ENCODE measurements at places on chromosomes 6 and 20. TPM values are rescaled to one million over a fixed set of nuclear protein-coding genes. Genes with fewer than 3 reads are reported as not detected.

DNA sequence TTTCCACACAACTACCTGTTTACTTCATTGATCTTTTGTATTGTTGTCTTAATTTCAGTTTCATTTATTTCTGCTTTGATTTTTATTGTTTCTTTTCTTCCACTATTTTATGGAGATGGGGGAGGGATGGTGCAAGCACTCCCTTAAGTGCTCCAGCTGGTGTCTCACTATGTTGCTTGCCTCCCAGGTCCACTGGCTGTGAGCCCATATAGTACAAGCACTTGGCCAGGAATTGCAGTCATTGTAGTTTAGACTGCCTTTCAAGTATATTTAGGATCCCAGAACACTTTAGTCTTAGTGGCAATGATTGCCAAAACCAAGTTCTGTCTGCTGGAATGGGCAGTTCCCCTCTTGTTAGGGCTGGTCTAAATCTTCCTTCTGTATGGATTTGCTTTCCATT lies 34.9 kb upstream of the MAN1A1 start:
- DNase-seq: no peak

DNA sequence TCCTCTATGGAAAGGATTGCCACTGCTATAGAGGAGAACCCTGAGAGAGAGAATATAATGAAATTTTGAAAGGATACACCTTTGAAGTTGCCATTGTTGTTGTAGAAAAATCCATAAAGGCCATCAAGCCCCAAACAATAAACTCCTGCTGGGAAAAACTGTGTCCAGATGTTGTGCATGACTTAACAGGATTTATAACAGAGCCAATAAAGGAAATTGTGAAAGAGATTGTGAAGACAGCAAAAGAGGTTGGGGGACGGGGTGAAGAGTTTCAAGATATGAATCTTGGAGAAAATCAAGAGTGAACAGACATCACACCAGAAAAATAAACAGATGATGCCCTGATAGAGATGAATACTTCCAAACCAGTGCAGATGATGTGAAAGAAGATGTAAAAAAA lies 396.4 kb downstream of the BCKDHB start:
- DNase-seq: no peak

The SMIM8 gene
- total RNA-seq: 12.6 TPM

GRCh38 chr20:46994341-46994740 lies 99.7 kb downstream of the EYA2 start:
- DNase-seq: no peak

The GPANK1 gene
- total RNA-seq: 19.9 TPM

DNA sequence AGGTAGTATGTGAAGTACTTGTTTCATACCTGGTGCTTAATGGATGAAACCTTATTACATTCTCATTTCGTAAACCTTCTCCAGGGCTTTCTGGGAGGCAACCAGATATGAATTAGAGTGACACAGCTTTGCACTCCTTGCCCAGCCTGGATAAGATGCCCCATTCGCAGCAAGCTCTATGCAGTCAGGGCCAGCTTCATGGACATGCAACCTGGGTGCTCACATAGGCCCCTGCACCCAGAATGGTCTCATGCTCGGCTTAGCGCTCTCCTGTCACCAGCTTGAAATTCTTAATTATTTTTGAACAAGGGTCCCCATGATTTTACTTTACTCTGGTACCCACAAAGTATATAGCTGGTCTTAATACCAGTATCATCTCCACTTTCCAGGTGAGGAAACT lies 11.3 kb upstream of the PTGIS start:
- DNase-seq: no peak

The CDS2 gene
- total RNA-seq: 42.8 TPM

The BPIFB1 gene
- not detected for total RNA-seq

DNA sequence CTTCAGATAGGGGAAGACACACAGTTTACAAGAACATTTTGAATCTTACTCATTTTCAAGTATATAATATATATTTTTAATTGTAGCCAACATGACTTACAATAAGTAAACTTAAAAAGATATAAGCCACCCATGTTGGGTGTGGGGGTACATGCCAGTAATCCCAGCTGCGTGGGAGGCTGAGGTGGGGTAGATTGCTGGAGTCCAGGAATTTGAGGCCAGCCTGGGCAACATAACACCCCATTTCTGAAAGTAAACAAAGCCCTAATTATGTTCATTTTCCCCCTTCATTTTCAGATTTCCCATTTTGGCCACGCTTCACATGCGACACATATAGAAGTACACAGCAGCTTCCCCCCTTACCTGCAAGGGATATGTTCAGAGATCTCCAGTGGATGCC lies 30.5 kb downstream of the SERPINB6 start:
- no peak for DNase-seq

The NMBR gene
- total RNA-seq: not detected

The HLA-DQA2 gene
- total RNA-seq: not detected

- no peak for DNase-seq
Measured at GRCh38 chr6:89792881-89793280, 26.7 kb downstream of the MDN1 start.

The HLA-DOB gene
- total RNA-seq: 1.4 TPM

- DNase-seq: no peak
Measured at GRCh38 chr6:8181160-8181881, 79.0 kb upstream of the EEF1E1 start.

DNA sequence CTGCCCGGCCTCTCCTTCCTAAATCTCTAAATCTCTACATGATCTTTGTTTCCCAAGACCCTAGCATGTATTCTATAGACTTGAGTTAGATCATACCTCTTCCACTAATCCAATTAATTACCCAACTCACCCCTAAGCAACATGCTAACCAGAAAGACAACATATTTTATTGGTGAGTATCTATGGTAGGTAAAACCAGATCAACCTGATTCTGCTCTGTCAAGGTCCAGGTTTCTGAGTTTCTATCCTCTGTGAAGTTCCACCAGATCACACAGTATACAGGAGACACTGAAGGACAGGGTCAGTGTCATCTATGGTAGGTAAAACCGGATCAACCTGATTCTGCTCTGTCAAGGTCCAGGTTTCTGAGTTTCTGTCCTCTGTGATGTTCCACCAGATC lies 363.2 kb upstream of the MARCKS start:
- no peak for DNase-seq

- no peak for DNase-seq
Measured at GRCh38 chr20:51129147-51129776, 106.4 kb upstream of the KCNG1 start.

DNA sequence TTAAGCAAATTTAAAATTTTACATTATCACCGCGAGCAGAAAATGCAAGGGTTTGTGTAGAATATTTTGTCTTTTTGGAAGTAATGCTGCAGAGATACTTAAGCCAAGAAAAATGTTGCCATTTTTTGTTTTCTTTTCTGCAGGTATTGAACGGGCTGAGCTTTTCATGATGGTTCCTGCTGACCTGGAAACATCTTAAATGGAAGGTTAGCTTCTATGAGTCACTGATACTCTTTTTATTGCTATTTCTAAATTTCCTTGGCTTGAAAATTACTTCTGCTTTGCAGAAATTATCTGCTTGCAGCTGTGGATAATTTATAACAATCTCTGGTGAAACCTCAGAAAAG lies 12.7 kb downstream of the SYTL3 start:
- DNase-seq: no peak

GRCh38 chr20:17967521-17968365 lies 851 bp downstream of the SNX5 start:
- DNase-seq: no peak

The TTK gene
- total RNA-seq: 0.87 TPM

DNA sequence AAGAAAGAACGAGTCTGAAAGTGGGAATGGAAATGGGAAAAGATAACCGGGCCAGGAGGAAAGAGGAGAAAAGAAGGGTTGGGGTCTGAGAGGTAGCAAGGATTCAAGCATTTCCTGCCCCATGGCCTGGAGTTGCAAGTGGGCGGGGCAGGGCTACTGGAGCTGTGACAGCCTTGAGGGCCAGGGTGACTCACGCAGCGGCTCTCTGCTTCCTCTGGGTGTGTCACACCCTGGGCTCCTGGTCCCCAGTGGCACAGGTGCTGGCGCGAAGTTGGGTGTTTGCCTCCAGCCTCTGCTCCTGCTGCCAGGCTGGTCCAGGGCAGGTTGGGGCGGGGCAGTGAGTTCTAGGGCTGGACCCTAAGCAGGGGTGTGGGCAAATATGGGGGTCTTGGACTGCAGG lies 3.3 kb upstream of the ULBP3 start:
- no peak for DNase-seq

The ISM1 gene
- 0.10 TPM for total RNA-seq

DNA sequence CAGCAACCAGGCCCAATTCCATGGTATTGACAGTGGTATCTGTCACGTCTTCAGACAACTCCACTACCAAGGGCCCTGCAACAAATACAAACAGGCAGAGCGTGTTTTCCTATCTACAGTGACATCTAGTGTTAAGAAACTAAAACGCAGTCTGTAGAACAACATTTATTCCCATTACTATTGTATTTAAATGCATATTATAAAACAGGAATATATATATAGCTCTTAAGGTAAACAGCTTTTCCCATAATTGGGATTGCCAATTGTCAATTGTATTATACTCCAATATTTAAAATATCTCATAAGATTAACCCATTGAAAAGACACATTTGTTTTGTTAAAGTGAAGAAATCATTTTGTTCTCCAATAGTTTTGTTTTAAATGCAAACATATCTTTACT lies 97.2 kb downstream of the KIF16B start:
- DNase-seq: no peak

GRCh38 chr6:143187238-143187923 lies 126.7 kb downstream of the AIG1 start:
- DNase-seq: no peak

DNA sequence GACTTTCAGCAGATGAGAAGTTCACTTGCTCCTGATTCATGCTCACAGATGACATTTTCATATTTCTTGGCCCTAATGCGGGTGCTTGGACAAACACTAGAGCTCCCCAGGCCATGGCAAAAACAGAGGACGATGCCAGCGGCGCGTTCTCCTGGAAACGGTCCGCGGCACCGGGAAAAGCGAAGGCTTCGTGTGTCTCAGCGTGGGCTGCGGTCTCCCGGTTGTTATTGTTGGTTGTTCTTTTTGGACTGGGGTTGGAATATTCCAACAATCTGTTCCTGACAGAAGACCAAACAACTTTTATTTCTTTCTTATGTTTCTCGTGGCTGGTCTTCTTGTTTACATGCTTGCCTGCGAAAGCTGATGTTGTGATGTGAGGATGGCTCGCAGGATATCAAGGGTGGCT lies 46.8 kb upstream of the NEDD9 start:
- peak; percentile 86 for DNase-seq

GRCh38 chr20:61938839-61939690 lies 126.6 kb downstream of the TAF4 start:
- no peak for DNase-seq

The UST gene
- 12.3 TPM for total RNA-seq

DNA sequence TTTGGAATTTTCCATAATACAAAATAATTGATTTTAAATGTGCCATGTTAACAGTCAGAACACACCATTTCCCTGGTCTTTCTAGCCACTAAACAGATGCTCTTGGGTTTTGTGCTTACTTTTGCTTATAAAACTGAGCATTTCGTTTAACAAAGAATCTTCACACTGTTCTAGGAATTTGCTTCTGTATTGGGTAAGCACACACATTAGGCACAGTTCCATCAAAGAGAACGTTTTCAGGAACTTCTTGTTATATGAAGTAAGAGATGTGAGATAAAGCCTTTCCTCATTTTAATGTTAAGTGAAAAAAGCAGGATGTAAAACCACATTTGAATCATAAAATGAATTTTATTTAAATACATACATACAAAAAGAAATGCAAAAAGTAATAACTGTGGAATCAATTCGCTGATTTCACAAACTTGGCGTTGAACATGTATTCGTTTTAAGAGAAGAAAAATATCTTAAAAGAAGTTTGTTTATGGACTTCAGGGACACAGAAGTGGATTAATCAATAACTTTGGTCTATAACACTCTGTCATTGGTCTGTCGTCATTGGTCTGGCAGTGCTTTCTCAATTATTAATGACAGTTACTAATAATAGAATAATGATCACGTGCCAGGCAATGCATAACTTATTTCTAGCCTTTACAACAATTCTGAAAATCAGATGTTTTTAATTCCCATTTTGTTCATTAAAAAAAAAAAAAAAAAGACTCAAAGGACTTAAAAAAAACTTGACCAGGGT lies 199.9 kb upstream of the PRDM1 start:
- no peak for DNase-seq

GRCh38 chr20:62995898-62996595 lies 10.7 kb downstream of the BHLHE23 start:
- DNase-seq: no peak

GRCh38 chr20:52047811-52048764 lies 143.5 kb downstream of the ZFP64 start:
- DNase-seq: no peak

The ULBP1 gene
- total RNA-seq: 0.08 TPM

GRCh38 chr6:44049989-44050871 lies 77.0 kb downstream of the MRPL14 start:
- DNase-seq: no peak

DNA sequence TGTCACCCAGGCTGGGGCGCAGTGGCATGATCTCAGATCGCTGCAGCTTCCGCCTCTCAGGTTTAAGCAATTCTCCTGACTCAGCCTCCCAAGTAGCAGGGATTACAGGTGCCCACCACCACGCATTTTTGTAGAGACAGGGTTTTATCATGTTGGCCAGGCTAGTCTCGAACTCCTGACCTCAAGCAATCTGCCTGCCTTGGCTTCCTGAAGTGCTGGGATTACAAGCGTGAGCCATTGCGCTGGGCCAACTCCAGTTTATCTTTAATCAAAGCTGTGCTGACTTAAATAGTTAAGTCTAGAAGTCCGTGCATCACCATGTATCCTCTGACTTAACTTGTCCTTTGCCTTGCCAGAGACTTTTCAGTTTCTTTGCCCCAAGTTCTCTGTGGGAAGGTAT lies 224.3 kb downstream of the TMEM242 start:
- DNase-seq: no peak

DNA sequence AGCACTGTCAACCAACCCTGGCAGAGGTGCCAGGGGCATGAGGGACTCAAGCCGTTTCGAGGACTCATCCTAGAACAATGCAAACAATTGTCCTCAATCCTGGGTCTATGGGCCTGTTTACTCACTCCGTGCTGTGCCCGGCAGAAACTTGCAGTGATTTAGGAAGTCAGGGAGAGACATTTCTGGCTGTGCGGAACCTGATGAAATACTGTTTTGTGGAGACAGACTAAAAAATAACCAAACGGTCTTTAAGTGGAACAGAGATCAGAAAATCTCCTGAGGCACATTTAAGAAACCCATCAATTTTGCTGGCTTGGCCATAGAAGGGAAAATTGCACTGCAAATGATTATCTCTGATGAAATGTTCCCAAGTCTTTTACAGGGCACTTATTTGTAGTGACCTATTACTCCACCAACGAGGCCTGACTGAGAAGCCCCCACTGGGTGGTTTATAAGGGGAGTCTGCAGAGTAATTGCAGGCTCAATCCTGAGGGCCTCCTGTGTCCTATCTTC lies 79.8 kb upstream of the KCNK16 start:
- no peak for DNase-seq

GRCh38 chr20:59421089-59421488 lies 120.7 kb downstream of the EDN3 start:
- DNase-seq: no peak

The LRRN4 gene
- 1.1 TPM for total RNA-seq

All from ovary (tissue), 10 donors.